ENCODE measurements at places on chromosomes 11 and 22.
A peak's percentile ranks its signal among the peaks of the same experiment; 100 is the strongest.

- DNase-seq: no peak
Measured at GRCh38 chr11:71568704-71569349, 3.5 kb downstream of the KRTAP5-10 start.

GRCh38 chr11:393219-394033 is 583 bp upstream of the PKP3 start:
- DNase-seq: no peak

- DNase-seq: no peak
Measured at GRCh38 chr22:44389181-44389580, 76.4 kb upstream of the SHISAL1 start.

DNA sequence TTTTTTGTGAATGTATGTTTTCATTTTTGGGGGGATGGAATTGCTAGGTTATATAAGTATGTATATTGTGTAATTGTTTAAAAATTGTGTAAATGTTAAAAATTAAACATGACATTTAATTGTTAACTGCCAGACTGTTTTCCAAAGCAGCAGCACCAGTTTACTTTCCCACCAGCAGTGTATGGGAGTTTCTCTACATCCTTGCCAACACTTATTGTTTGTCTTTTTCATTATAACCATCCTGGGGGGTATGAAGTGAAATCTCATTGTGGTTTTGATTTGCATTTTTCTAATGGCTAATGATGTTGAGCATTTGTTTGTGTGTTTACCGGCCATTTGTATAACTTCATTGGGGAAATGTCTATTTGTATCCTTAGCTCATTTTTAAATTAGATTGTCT is 31.7 kb upstream of the RRAS2 start:
- no peak for DNase-seq

DNA sequence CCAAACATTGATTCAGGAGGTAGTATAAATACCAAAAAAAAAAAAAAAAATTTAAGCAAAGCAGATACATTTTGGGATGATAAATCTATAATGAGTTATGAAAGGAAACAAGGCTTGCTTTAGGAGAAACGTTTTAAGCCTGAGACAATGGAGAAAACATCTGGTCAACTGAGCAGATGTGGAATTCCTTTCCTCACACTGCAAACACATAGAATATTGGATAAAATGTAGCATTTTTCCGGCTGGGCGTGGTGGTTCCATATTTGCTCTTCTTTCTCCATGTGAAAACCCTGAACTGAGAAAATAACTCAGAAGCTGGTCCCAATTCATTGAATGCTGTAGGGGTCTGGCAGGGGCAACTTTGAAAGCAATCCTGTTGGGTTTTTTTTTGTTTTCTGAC is 33.9 kb downstream of the ENDOD1 start:
- DNase-seq: no peak

DNA sequence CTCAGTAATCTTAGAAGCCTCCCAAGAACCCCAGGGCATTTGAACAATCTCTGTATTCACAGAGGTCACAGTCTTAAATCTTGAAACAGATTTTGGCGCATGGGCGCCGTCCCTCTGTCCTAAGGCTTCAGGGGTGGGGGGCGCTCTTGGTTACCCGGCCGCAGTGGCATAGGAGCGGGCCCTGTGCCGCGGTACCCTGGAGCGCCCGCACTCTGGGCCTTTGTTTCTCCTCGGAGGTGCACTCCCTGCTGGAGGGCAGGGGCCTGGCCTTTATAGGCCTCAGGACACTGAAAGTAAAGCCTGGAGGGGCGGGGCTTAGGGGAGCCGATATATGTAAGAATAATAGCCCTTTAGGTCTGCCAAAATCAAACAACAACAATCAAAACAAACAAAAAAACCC is 197.3 kb upstream of the FOLH1 start:
- DNase-seq: no peak

DNA sequence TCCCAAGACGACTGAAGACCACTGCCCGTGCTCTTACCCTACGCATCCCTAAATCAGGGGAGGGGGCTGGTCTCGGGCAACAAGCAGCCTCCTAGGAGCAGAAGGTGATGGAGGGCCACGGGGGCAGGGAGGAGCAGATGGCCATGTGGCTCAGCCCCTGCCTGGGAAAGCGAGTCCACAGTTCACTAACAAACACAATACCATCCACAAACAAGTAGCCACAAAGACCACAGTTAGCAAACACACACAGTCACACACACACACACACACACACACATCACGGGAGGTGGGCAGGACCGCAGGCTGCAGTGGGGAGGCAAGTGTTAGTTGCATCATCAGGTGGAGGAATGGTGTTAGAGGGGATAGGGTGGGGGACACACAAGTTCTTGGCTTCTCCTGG is 13.2 kb upstream of the FXYD2 start:
- peak; percentile 66 for DNase-seq

- DNase-seq: no peak
Measured at GRCh38 chr11:35111161-35112055, 27.6 kb upstream of the CD44 start.

- peak; percentile 52 for DNase-seq
Measured at GRCh38 chr22:22881116-22882000, 6.3 kb upstream of the IGLL5 start.

GRCh38 chr22:46245511-46245910 is 4.6 kb downstream of the CDPF1 start:
- peak; percentile 82 for DNase-seq

DNA sequence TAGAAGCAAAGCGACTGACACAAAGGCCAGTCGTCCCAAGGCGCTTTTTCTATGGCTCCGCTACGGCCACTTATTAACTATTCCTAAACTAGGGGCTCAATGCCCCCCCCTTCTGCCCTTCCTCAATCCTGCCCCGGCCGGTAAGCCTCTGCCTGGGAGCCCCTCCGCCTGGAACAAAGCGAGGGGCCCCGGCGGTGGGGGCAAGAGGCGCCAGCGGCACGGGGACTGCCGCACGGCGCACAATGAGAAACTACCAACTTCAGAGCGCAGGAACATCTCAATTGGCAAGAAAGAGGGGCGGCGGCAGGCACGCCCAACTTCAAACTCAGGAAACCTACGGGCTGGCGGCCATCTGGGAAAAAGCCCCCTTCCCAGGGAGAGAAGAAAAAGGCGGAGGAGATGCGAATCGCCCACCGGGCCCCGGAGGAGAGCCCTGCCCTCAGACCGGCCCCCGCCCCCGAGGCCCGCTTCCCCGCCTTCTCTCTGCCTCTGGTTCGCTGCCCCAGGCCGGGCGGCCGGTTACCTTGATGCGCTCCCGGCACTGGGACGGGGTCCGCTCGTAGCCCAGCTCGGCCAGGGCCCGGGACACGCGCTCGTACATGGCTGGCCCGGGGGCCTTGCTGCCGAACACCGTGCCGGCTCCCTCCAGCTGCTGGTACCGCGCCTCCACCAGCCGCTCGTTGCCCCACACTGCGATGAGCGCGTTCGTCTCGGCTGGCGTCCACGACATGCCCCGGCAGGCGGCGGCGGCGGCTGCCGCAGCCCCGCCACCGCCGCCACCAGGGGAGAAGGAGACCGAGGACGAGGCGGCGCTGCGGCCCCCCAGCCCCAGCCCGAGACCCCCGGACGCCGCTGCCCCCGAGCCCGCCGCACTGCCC is 619 bp downstream of the MSANTD2 start:
- peak; percentile 17 for DNase-seq

GRCh38 chr11:1825785-1826451 is 8.9 kb upstream of the SYT8 start:
- no peak for DNase-seq

DNA sequence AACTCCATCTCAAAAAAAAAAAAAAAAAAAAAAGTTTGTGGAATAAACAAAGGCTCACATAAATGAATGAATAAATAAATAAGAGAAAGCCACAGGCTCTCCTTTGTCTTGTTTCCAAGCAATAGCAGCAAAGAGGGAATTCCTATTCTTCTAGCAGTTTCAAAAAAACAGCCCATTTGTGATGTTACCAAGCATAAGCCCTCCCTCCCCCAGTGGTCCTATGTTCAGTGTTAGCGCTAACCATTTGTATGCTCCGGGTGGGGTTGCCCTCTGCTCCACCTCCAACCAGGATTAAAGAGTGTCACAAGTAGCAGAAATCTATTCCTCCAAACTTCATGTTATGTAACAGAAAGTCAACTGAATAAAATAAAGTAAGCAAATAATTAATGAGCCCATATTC is 1215.0 kb upstream of the TENM4 start:
- no peak for DNase-seq

- peak; percentile 93 for DNase-seq
Measured at GRCh38 chr11:119729951-119730613, 1.1 kb upstream of the NECTIN1 start.

DNA sequence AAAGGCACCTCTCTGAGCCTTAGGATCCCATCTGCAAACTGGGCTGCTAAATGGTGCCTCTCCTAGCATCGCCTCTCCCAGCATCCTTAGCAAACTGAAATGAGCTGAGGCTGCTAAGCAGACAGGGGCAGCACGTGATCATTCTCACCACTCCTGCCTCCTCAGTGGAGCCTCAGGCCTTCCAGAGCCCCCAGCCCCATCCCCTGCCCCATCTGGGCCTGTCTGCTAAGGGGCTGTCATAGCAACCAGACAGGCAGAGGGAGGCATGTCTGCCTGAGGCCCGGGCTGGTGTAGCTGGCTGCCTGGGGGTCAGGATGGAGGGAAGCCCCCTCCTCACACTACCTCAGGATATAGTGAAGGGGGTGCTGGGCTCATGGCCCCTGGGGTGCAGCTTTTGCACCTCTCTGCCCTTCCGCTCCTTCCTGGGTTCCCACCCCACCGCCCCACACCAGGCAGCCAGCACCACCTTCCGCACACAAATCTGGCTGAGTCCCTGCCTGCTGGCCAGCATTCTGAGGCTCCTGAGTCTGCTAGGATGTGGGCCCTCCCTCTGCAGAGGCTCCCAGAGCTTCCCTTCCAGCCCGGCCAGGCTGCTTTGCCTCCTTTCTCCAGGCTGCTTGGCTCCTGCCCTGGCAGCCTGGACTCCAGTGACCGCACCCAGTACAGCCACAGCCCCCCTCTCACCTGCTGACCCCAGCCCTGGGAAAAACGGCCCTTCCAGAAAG is 47.5 kb upstream of the TTLL12 start:
- no peak for DNase-seq

DNA sequence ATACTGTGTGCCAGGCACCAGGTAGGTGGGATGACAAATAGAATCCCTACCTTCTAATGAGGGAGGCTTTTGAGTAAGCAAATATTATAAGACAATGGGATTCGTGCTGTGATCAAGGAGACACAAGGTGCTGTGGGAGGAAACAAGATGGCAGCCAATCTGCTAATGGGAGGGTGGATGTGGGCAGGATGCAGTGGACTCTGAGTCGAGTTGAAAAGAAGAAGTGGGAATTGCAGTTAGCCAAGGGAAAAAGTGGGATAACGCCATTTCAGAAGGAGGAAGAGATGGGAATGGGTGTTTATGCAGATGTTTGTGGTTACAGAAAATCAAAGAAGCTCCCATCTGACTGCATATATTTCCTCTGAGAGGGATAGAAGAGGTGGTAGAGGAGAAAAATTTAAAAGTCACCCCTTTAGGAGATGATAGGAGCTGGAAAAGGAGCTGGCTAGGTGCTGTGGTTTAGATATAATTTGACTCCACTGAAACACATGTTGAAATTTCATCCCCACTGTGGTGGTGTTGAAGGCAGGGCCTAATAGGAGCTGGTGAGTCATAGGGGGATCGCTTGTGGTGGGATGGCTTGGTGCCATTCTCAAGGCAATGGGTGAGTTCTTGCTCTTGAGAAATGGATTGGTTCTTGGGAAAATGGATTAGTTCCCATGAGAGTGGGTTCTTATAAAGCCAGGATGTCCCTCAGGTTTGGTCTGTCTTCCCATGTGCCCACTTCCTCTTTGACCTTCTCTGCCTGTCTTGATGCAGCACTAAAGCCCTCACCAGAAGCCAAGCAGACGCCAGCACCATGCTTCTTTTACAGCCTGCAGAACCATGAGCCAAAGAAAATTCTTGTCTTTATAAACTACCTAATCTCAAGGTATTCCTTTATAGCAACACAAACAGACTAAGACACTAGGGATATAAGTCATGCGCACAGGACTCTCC is 30.0 kb upstream of the POU2AF1 start:
- no peak for DNase-seq

DNA sequence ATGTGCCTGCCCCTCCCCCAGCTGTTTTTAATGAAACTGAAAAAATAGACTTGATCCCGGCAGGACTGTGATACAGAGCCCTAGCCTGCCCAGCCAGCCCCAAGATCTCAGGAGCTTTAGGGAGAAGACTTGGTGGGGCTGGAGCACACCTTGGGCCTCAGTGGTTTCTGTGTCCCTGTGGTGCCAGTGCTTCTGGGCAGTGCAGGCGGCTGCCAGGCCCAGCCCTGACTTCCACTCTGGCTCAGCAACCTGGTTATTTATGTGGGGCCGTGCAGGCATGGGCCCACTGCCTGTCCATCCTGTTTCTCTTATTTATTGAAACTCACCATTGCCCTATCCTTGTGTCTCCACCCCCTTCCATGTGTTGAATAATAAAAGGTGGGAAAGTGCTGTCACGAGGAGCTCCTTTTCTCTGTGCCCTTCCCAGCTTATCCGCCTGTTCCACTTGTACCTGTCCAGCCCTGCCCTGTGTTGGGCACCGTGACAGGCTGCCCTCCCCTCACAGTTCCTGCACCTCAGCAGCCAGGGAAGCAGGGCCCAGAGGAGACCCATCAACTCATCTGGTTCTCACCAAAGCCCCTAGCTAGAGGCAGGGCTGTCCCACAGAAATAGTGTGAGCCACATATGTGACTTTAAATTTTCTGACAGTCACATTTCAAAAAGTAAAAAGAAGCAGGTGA is 20.2 kb downstream of the RELT start:
- DNase-seq: no peak

GRCh38 chr22:34045311-34045710 is 125.0 kb upstream of the LARGE1 start:
- no peak for DNase-seq

DNA sequence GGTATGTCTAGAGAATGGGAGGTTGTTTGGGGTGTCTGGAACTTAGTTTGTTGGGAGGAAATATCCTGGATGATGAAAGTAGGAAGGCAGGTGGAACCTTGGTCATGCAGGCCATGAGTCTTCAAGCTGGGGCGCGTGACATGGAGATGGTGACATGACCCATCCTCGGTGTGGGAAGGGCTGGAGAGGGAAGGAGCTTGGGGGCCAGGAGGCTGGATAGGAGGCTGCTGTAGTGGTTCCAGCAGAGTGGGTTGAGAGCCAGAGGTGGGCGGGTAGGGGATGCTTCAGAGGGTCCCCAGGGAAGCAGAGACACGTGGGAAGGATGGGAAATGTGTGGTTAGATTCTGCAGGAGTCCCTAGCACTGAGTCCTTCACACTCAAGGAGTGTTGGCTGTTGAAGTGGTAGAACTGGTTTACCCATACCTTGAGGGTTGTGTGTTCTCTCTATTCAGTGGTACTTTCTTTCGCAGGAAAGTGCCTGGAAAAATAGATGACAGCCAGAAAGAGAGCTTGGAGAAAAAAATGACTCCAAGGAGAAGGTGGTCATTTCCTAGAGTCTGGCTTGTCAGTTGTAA is 56.8 kb downstream of the LDLRAD3 start:
- DNase-seq: peak; percentile 43

- no peak for DNase-seq
Measured at GRCh38 chr22:22237521-22237920, 7.1 kb upstream of the VPREB1 start.

DNA sequence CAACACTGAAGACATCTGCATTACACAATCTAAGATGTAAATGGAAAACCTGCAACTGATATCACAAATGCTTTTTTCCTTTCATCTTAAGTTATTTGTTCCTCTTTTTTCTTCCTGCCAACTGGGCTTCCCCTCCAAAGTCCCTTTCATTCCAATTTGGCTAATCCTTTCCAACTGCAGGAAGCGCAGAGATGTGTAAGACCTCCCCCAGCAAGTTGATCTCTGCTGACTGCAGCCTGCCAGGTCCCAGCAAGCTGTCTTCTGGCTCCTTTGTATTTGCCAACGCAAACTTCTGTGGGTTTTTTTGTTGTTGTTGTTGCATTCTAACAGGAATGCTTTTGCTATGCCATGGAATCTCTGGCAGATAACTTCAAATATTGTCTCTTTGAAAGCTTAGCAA is 38.5 kb upstream of the LRRC4C start:
- no peak for DNase-seq
